ENCODE measurements at places on chromosomes 6 and 20.

- no peak for DNase-seq
Observed at GRCh38 chr6:37589941-37590340, 90.2 kb upstream of the CCDC167 start.

DNA sequence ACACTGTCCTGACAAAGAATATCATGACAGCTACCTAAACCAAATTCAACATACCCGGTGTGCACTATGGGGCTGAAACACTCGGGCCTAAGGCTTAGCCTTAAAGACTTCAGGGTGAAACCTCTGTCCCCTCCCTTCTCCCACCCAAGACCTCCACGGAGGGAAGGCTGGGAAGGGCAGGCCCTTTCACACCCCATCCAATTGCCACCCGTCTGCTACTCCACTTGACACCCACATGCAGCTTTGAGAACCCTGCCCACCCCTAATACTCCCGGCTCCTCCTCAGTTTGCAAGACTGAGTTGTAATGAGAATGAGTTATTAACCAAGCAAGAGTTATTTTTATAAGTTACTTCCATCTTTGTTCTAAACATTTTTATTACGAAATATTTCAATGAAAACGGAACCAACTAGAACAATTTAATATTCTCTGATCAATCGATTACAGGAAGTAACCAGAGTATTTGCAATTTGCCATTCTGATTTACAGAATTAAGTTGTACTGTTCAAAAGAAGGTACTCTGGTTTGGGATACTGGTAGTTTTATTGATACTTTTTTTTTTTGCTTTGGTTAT is 3.7 kb downstream of the TAF4 start:
- no peak for DNase-seq

- DNase-seq: no peak
Observed at GRCh38 chr20:20495729-20496503, 128.0 kb downstream of the INSM1 start.

DNA sequence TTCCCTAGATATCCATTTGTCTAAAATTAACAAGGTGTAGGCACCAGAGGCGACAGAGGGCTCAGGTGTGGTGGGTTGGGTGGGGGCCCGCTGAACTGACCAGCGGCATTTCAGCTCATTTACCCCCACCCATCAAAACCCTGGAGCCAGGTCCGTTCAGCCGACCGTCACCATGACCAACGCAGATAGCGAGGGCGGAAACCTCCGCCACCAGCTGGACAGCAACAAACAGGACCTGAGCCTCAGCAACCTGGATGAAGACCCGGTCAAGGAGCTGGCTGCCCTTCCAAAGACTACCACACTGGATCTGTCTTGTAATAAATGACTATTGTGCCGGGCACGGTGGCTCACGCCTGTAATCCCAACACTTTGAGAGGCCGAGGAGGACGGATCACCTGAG is 120.8 kb upstream of the LGSN start:
- no peak for DNase-seq

DNA sequence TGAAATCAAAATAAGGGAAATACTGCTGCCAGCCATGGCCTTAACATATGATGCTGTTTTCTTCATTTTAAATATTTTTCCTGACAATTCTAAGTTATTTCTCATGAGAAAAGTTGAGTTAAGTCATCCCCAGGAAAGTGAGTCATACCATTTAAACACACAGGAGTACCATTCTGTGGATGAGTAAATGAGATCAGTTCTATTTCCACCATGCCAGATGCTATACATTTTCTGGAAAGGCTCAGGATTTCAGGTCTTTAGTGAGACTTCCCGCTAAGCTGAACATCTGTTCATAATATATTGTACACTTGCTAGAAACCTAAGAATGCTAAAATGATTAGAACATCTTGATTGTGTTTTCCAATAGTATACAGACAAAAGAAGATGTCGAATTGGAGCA is 256.2 kb upstream of the MANEA start:
- DNase-seq: no peak
